ENCODE measurements at places on chromosomes 5 and 9. TPM values are rescaled to one million over a fixed set of nuclear protein-coding genes. Genes with fewer than 3 reads are reported as not detected.

- peak; percentile 62 for DNase-seq
Observed at GRCh38 chr5:134053840-134054338, 49.1 kb upstream of the VDAC1 start.

- peak; percentile 94 for DNase-seq
Observed at GRCh38 chr5:135392256-135392655, 6.8 kb downstream of the MACROH2A1 start.

DNA sequence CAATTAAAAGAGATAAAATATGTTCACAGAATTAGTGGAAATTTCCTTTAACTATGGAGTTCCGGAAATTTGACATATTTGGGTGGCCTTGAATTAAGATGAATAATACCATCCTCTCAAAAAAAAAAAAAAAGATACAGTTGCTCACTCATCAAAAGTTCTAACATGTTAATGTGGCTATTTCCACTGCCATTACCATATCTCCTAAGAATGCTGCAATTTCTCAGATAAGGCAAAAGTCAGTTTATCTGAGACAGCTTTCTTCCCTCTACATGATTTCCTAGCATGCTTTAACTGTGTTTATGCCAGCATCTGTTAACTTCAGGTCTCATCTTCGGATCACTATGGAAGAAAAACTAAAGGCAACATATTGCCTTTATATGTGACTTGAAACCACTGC is 2.6 kb downstream of the FASTKD3 start:
- DNase-seq = no peak

Gene LCNL1
- total RNA-seq = 4.4 TPM

DNA sequence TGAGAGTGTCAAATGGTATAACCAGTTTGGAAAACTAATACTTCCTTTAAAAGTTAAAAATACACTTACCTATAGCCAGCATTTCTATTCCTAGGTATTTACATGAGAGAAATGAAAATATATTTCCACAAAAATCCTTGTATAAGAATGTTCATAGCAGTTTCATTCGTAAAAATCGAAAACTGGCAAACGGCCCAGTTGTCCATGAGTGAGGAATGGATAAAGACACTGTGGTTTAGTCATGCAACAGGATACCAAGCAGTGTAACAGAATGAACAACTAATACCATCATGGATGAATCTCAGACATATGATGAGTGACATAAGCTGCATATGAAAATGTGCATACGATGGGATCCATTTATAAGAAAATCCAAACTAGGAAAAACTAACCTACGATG is 136.7 kb downstream of the MACROH2A1 start:
- DNase-seq = no peak

- no peak for DNase-seq
Observed at GRCh38 chr9:75083188-75083970, 4.6 kb downstream of the NMRK1 start.

DNA sequence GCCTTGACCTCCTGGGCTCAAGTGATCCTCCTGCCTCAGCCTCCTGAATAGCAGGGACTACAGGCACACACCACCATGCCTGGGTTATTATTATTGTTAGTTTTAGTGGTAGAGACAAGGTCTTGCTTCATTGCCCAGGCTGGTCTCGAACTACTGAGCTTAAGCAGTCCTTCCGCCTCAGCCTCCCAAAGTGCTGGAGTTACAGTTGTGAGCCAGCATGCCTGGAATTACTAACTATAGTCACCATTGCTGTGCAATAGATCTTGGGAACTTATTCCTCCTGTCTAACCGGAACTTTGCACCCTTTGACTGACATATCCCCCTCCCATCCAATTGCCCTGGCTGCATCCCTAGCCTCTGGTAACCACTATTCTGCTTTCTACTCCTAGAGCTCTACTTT is 3.4 kb downstream of the FAM151B start:
- DNase-seq = peak; percentile 25

DNA sequence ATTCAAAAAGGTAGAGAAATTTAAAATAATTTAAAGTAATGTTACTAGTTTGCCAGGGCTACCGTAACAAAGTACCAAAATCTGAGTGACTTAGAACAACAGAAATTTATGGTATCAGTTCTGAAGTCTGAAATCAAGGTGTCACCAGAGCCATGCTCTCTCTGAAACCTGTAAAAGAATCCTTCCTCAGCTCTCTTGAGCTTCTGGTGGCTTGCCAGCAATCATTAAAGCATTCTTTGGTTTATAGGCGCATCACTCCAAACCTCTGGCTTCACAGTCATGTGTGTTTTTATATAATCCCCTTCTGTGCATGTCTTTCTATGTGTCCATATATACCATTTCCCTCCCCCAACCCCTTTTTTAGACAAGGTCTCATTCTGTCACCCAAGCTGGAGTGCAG is 220.3 kb downstream of the COX7C start:
- no peak for DNase-seq

- DNase-seq = no peak
Observed at GRCh38 chr5:89350684-89351083, 467.7 kb upstream of the MEF2C start.

DNA sequence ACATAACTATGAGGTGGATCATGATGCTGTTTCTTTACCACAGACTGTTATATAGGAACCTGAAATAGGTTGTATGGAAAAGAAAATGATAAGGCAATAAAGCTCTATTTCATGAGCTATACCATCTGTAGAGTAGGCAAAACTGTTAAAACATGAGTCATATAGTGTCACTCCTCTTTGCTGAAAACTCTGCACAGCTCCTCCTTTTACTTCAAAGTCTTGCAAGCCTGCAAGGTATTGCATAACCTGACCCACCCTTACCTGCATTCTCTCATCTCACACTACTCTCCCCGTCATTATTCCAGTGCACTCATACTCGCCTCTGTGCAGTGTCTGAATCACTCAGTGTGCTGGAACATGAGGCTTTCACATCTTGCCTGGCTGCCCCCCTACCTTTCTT is 790.1 kb downstream of the EFNA5 start:
- no peak for DNase-seq

GRCh38 chr9:128742401-128742800 is 18.5 kb upstream of the ZDHHC12 start:
- DNase-seq = no peak

All from osteoblast (primary cell).